ENCODE measurements at places on chromosomes 12 and 14. TPM values are rescaled to one million over a fixed set of nuclear protein-coding genes. Genes with fewer than 3 reads are reported as not detected.
A peak's percentile ranks its signal among the peaks of the same experiment; 100 is the strongest.

GRCh38 chr12:132660052-132660451, 27.1 kb downstream of the POLE start:
- DNase-seq, result no peak

DNA sequence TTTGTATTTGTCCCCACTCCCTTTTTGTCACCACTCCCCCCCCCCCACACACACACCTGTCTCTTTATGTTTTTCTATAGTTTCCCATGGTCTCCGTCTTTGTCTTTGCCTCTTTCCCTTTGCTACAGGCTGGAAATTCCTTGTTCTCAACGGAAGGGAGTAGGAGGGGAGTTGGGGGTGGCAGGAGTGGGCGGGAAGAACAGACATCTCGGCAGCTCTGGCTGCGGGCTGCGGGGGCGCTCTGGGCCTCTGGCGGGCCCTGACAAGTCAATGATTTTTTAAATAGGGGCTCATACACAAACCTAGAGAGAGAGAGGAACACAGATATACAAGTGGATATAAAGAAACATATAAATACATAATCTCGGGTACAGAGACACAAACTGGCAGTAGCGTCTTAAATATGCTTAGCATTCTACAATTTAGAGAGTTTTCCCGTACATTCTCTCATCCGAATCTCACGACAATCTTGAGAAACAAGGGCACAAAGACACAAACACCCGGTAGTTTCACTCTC, 2.4 kb upstream of the NAB2 start:
- peak; percentile 55 for DNase-seq

DNA sequence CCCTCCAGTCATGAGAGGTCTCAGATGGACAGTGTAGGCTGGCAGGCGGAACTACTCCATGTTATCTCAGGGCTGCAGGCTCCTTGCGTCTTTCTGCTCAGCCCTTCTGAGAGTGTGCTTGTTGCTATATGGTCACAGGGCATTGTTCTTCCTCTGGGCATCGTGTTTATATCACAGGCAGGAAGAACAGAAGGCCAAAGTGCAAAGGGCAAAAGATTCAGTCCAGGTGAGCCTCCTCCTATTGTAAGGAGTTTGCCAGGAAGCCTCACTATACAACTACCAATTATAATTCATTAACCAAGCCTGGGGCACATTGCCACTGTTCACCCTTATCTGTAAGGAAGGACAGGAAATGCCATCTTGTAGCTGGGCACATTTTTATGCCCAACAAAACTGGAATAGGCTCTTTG, 195.5 kb upstream of the KITLG start:
- no peak for DNase-seq

GRCh38 chr12:90183201-90183600, 474.6 kb upstream of the ATP2B1 start:
- DNase-seq, result no peak

DNA sequence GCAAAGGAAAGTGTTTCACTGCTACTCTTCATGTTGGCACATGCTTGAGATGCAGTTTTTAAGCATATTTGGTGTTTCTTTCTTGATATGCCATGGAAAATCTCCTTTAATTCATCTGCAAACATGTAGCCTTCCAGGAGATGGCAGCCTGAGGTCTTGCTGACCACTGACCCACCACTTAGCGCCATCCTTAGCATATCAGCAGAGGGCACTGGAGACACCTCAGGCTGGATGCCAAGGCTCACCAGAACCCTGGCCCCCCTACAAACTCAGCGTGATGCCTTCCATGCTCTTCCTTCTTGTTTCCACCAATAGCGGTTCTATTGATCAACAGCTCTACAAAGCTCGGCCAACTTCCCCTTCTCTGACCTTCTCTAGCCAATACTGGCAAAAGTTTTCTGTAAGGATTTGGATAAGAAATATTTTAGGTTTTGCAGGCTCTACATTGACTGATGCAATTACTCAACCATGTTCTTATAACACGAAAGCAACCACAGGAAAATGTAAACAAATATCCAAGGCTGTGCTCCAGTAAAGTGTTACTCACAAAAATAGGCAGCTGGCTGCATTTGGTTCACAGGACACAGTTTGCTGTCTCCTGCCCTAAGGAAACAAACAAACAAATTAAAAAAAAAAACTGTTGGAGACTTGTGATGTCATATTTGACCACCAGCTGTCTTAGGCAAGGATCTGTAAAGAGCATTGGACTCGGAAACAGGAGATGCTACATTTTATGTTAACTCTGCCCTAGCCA, 209.7 kb downstream of the SLC15A4 start:
- DNase-seq, result no peak

DNA sequence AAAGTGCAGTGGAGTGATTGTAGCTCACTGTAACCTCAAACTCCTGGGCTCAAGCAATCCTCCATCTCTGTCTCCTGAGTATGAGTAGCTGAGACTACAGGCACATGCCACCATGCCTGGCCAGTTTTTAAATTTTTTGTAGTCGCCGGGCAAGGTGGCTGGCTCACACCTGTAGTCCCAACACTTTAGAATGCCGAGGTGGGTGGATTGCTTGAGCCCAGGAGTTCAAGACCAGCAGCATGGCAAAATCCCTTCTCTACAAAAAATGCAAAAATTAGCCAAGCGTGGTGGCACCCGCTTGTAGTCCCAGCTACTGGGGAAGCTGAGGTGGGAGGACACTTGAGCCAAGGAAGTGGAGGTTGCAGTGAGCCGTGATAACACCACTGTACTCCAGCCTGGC, 219.5 kb downstream of the KLHL28 start:
- DNase-seq, result no peak

DNA sequence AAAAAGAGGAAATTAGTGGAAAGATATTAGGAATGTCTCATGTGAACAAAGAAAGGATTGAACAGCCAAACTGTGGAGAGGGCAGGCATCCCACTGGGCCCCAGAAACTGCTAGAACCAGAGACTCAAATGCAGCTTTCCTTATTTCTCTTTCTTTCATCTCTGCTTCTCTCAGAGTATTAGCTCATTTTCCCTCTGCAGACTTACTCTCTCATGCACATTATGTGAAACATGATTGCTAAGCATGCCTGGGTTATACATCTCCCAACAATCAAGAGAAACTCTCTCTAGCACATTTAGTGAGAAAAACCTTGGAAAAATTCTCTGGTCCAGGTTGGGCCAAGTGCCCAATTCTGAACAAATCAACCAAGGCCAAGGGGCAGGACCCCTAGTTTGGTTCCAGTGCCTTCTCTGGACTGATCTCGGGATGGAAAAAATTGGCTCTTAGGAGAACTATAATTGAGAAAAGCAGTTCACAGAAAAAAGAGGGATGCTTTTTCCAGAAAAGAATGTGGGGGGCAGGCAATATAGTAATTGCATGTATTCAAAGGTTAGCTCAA, 313.1 kb downstream of the RAD51B start:
- DNase-seq, result no peak

DNA sequence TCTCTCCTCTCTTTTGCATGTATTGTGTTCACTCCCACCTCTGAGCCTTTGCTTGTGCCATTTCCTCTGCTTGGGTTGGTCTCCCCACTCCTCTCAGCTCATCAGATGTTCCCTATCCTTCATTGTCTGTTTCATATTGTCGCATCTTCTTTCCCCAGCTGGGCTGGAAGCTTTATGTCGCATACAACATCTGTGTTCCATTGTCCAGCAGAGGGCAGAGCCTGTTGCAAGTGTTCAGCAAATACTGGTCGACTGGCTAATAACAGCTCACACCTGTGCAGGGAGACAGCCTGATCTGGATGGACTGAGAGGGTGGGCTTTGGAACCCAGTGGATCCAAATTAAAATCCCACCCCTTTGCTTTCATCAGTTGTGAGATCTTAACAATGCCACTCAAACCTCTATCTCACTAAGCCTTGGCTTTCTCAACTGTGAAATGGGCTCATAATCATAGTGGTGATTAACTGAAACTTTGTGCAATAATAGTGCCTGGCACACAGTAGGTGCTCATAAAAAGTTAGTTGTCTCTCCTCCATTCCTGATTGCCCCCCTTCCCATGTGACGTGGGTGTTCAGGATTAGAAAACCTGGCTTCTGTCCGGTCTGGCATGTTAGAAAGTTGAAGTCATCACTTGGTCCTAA, 75.8 kb downstream of the RIN3 start:
- no peak for DNase-seq

SERPINA5 gene
- total RNA-seq, result not detected

- DNase-seq, result no peak
Measured at GRCh38 chr12:47770086-47770726, 2.8 kb upstream of the SLC48A1 start.

TSPAN9 gene
- total RNA-seq, result 0.82 TPM

PPP4R4 gene
- 4.3 TPM for total RNA-seq

GRCh38 chr14:76083796-76084765, 67.6 kb upstream of the GPATCH2L start:
- DNase-seq, result no peak

DNA sequence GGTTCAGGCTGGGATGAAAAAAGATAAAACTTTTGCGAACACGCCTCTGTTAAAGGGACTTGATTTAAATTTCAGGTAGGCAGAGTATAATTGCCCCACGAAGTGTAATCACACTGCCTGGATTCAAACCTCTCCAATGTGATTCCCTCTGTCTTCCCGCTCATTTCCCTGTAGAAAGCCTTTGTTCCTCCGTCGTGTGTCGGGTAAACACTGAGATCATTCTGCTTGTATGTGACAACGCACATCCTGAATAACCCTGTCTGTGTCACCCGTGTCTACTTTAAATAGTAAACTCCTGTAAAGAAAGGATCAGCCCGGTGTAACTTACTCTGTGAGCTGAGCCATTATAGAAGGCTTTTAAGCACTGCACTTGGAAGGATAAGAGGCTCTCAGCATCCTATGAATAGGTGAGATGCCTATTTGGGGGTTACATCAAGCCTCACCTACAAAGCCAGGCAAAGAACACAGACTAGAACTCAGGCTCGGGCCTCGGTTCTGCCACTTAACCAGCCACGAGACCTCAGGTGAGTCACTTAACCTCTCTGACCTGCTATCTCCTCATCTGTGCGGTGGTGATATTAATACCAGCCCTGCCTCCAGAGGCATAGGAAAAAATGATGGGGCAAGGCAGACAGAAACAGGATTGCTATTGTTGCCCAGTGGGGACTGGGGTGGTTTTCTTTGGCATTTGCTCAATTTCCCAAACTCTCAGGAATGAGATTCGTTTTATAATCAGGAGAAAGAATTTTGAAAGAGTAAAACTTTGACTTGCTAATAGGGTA, 74.2 kb downstream of the RBM19 start:
- no peak for DNase-seq

- no peak for DNase-seq
Measured at GRCh38 chr12:49126852-49127763, 4.1 kb downstream of the TUBA1B start.

PTPRR gene
- total RNA-seq, result not detected

- no peak for DNase-seq
Measured at GRCh38 chr14:72402377-72402772, 470.1 kb downstream of the RGS6 start.

DNA sequence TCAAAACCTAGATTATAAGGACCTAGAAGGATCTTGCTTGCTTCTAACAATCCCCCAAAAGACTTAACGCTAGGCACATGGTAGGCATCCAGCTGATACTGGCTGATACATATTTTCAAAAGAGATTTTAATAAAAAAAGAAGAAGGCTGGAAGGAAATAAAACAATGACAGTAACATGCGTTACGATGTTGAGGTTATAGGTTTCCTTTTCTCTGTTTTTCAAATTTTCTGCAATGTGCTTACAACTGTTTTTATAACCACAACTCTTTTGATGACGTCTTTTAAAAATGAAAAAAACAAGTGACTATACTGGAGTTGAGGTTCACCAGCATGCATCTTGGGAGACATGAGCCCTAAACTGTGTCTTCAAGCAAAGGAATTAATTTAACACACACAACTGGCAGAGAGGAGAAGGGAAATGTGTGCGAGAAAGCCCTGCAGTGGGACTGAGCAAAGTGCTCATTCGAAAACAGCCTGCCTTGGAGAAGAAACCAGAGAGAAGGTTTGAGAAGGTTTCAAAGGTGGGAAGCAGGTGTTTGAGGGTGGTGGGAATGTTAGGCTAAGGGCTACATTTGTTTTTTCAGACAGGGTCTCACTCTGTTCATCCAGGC, 80.4 kb downstream of the DUSP16 start:
- peak; percentile 56 for DNase-seq

DNA sequence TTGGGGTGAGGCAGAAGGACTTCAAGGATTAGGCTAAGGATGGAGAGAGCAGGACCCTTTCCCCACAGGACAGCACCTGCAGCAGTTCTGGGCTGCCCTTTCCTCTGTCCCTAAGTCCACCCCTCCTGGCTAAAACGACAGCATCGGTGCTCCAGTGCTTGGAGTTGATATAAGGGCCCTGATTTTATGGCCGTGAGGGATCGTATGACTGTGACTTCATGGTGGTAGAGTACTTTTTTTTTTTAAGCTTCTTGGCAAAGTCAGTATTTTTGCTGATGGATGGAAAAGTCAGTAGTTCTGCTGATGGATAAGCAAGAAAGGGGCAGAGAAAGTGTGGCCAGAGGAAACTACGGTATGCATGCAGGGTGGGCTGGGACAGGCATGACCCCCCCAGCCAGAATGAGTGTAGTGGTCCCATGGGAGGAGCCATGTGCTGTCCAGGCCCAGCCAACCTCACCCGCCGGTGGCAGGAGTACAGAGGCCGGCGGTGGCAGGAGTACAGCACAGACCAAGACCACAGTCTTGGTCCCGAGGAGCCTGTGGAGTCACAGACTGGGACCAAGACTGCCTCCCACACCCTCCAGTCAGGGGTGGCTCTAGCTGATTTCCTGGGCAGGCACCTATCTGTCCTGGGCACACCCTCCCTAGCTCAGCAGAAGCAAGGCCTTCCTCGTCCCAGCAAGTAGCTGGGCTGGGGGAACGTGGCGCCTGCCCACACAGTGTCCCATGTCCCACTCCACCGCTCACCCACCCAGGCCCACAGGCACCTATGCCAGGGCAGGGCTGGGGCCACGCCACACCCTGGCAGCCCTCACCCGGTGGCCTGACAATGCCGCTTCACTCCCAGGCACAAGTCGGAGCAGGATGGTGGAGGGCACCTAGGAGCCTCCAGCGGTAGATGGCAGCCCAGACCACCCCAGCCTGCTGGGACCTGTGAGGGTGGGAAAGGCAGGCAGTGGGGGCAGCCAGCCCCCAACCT, 46.3 kb downstream of the CCDC88C start:
- DNase-seq, result no peak

DNA sequence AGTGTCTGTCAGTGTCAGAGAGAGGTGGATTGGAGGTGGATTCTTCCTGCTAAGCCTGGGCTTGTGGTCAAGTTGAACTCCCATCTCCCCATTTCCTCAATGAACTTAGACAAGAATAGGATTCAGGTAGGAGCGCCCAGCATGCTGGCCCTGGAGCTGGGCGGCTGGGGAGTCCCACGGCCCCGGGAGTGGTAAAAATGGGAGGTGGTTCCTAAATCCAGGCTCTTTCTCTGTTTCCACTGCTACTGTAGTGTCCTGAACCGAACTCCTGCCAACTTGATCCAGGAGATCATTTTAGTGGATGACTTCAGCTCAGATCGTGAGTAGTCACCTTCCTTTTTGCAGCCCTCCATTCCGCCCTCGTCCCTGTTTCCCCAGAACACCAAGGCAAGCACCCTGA, 65.1 kb downstream of the GALNT16 start:
- DNase-seq, result no peak
